A549 treated with DMSO at 1 μM for 4 hours (cell line): ENCODE measurements at places on chromosomes 7 and 10. TPM values are rescaled to one million over a fixed set of nuclear protein-coding genes. Genes with fewer than 3 reads are reported as not detected.

Gene ACADSB
- total RNA-seq, result 6.8 to 10.4 TPM (median 9.2 TPM) in 5 replicates

Gene SRGN
- 53.9 to 74.2 TPM (median 59.5 TPM) in 5 replicates for total RNA-seq

Gene SH2D4B
- total RNA-seq, result 0.02 to 0.08 TPM (median 0.06 TPM) in 3 of 5 replicates, not detected in the others

Gene OPALIN
- not detected in 5 replicates for total RNA-seq

Gene CUBN
- 0.11 to 0.25 TPM (median 0.14 TPM) in 4 of 5 replicates, not detected in the other for total RNA-seq

Gene NKX6-2
- total RNA-seq, result 0.10 to 0.25 TPM (median 0.23 TPM) in 5 replicates

Gene FLNC
- total RNA-seq, result 4.9 to 7.3 TPM (median 5.9 TPM) in 5 replicates

Gene HOXA3
- 7.1 to 12.9 TPM (median 7.6 TPM) in 5 replicates for total RNA-seq

Gene NDUFA5
- 30.1 to 42.6 TPM (median 34.8 TPM) in 5 replicates for total RNA-seq

Gene SYNPO2L
- total RNA-seq, result 0.01 TPM in 1 of 5 replicates, not detected in the others

Gene LLCFC1
- not detected in 5 replicates for total RNA-seq

Gene CALHM3
- 0.30 to 0.53 TPM (median 0.45 TPM) in 5 replicates for total RNA-seq

Gene ESYT2
- 53.6 to 72.5 TPM (median 63.5 TPM) in 5 replicates for total RNA-seq

Gene MUC12
- 15.5 to 19.1 TPM (median 18.6 TPM) in 5 replicates for total RNA-seq

Gene FAM13C
- total RNA-seq, result 0.12 to 0.28 TPM (median 0.14 TPM) in 3 of 5 replicates, not detected in the others

Gene CALML3
- total RNA-seq, result not detected in 5 replicates

Gene CYP3A7
- not detected in 5 replicates for total RNA-seq

Gene KIF11
- total RNA-seq, result 34.6 to 44.8 TPM (median 42.7 TPM) in 5 replicates

Gene WNT16
- total RNA-seq, result not detected in 5 replicates

Gene CXCL12
- total RNA-seq, result 0.08 to 0.21 TPM (median 0.18 TPM) in 4 of 5 replicates, not detected in the other

Gene DNAH11
- 0.02 to 0.26 TPM (median 0.10 TPM) in 5 replicates for total RNA-seq

Gene DGKI
- 0.15 to 0.38 TPM (median 0.30 TPM) in 5 replicates for total RNA-seq

Gene NIPSNAP2
- 40.6 to 59.0 TPM (median 50.6 TPM) in 5 replicates for total RNA-seq

Gene NCF1
- total RNA-seq, result 0.14 TPM in 1 of 5 replicates, not detected in the others

Gene ITIH5
- 0.08 to 0.14 TPM (median 0.10 TPM) in 5 replicates for total RNA-seq

Gene DNAJC9
- total RNA-seq, result 50.8 to 52.4 TPM (median 52.1 TPM) in 5 replicates

Gene TMEM26
- total RNA-seq, result 0.06 to 0.43 TPM (median 0.20 TPM) in 5 replicates

Gene SLC26A3
- not detected in 5 replicates for total RNA-seq

Gene GPR26
- not detected in 5 replicates for total RNA-seq

Gene MKRN1
- total RNA-seq, result 55.3 to 62.7 TPM (median 60.1 TPM) in 5 replicates

Gene PILRB
- total RNA-seq, result 20.2 to 38.1 TPM (median 31.9 TPM) in 5 replicates

Gene PON3
- 28.7 to 39.9 TPM (median 35.0 TPM) in 5 replicates for total RNA-seq

Gene ZNF487
- 5.6 to 7.2 TPM (median 7.0 TPM) in 5 replicates for total RNA-seq

Gene KCNIP2
- total RNA-seq, result 0.69 to 1.2 TPM (median 0.89 TPM) in 5 replicates

Gene NEUROG3
- not detected in 5 replicates for total RNA-seq

Gene LIPF
- not detected in 5 replicates for total RNA-seq

Gene C7orf57
- total RNA-seq, result 0.24 to 0.37 TPM (median 0.28 TPM) in 5 replicates

Gene AGMO
- total RNA-seq, result 0.96 to 1.3 TPM (median 1.1 TPM) in 5 replicates

Gene SPOCK2
- total RNA-seq, result 0.19 to 0.52 TPM (median 0.37 TPM) in 5 replicates

Gene FOXI2
- not detected in 5 replicates for total RNA-seq

Gene OR2A5
- total RNA-seq, result not detected in 5 replicates

Gene AZGP1
- 0.23 TPM in 1 of 5 replicates, not detected in the others for total RNA-seq
